Stimulated activated CD4-positive, alpha-beta T cell treated with anti-CD3 and anti-CD28 coated beads, TNF-alpha, amount 100 ng/mL, for 24 hours (primary cell): ENCODE measurements at places on chromosomes 11 and 22.

- no peak for DNase-seq
Observed at GRCh38 chr11:57474803-57475115, 14.4 kb downstream of the RTN4RL2 start.

DNA sequence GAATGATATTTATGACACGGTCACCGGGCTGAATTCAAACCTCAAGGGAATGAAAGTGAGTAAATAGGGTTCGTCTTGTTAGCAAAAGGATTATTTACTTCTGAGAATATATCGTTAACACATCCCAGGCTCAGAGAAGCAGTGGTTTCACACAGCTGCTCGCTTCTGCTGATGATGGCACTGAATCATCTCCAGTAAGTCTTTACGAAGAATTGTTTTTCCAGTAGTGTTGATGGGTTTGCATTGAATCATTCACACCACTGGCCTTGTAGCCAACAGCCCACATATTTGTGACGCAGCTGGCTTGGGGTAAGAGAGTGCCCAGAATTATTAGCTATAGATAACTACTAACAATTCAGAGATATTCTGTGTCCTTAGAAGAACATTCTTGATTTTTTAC is 236.3 kb downstream of the CADM1 start:
- DNase-seq: no peak

- no peak for DNase-seq
Observed at GRCh38 chr22:43820651-43821305, 8.7 kb upstream of the EFCAB6 start.

- DNase-seq: no peak
Observed at GRCh38 chr11:33980897-33981296, 70.6 kb upstream of the CAPRIN1 start.

- DNase-seq: no peak
Observed at GRCh38 chr11:110079726-110080125, 13.5 kb upstream of the ZC3H12C start.

GRCh38 chr22:29748248-29748893 is 18.4 kb downstream of the ZMAT5 start:
- DNase-seq: no peak

GRCh38 chr11:116832350-116833290 is 2.9 kb downstream of the APOC3 start:
- no peak for DNase-seq

DNA sequence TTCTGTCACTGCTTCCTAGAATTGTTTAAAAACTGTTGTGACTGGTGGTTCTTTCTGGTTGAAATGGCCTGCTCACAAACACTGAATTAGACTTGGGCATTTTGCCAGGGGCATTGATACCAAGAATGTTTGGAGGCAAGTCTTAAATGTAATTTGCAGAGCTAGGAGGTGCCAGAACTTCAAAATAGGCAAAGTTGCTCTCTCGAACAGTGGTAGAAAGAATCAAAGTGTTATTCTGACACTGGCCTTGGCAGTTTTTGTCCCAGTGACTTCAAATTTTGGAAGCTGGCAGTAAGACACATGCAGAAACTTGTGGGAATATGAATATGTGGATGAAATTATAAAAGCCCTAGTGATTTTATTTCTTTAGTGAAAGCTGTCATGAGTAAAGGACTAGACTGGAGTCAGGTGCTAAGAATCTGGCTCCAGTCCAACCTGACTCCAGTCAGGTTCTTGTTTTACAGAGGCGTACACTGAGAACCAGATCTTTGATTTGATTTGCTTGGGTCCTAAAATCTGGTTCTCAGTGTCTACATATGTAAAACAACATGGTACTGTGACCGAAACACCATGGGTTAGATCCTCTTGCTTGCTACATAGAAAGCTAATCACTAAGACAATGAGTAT is 20.9 kb downstream of the SVIP start:
- no peak for DNase-seq

DNA sequence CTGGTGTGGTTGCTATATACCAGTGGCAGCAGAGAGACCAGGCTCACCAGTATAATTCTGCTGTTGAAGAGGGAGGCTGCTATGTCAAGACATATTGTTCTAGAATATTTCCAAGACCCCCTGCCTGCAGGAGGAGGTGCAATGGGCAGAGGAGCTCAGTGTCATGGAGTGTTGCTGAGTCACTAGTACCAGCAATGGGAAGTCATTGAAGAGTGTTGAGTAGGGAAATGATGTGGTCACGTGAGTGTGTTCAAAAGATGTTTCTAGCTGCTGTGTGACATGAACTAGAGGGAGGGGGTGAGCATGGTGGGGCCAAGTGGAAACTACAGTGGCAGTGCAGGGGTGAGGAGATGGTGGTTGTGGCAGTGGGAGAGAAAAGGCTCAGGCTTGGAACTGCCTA is 76.3 kb upstream of the BIRC3 start:
- no peak for DNase-seq

GRCh38 chr22:25876871-25877270 is 134.9 kb downstream of the MYO18B start:
- DNase-seq: no peak

DNA sequence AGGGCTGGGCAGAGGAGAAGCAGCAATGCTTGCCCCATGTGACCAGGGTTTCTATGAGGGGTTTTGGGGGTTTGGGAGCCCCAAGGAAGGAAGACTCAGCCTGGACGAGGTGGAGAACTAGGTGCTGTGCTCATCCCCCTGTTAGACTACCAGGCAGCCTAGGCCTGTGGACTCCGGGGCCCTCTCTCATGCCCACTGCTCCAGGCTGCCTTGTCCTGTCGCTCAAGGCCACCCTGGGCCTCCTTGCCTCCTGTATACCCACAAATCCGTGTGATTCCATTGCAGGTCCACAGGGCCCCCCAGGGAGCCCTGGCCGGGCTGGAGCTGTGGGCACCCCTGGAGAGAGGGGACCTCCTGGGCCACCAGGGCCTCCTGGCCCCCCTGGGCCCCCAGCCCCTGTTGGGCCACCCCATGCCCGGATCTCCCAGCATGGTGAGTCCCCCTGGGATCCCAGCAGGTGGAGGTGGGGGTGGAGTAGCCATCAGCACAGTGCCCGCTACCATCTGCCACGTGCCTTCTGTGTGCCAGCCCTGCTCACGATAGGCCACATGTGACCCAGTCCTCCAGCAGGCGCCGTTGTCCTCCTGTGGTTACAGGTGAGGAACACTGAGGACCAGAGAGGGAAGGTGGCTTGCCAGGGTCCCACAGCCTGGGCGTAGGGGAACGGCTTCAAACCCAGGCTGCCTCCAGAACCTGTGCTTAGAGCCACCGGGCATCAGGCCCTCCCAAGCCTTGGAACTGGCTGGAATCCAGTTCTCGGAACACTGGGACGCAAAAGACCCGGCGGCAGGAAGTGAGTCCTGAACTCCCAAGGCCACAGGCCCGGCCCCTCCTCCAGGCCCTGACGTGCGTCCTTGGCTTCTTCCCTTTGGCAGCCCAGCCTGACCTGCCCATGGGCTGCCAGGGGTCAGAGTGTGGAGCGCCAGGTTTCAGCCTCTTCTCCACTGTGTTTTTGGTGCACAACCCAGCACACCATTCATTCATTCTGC is 26.6 kb downstream of the EMID1 start:
- DNase-seq: no peak

GRCh38 chr11:45083544-45084087 is 62.8 kb upstream of the PRDM11 start:
- no peak for DNase-seq

DNA sequence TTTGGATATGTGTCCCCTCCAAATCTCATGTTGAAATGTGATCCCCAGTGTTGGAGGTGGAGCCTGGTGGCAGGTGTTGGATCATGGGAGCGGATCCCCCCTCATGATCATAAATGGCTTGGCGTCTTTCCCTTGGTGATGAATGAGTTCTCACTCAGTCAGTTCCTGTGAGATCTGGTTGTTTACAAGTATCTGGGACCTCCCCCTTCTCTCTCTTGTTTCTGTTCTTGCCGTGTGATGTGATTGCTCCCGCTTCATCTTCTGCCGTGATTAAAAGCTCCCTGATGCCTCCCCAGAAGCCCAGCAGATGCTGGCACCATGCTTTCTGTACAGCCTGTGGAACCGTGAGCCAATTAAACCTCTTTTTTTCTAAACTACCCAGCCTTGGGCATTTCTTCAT is 102.2 kb downstream of the SEZ6L start:
- DNase-seq: no peak

DNA sequence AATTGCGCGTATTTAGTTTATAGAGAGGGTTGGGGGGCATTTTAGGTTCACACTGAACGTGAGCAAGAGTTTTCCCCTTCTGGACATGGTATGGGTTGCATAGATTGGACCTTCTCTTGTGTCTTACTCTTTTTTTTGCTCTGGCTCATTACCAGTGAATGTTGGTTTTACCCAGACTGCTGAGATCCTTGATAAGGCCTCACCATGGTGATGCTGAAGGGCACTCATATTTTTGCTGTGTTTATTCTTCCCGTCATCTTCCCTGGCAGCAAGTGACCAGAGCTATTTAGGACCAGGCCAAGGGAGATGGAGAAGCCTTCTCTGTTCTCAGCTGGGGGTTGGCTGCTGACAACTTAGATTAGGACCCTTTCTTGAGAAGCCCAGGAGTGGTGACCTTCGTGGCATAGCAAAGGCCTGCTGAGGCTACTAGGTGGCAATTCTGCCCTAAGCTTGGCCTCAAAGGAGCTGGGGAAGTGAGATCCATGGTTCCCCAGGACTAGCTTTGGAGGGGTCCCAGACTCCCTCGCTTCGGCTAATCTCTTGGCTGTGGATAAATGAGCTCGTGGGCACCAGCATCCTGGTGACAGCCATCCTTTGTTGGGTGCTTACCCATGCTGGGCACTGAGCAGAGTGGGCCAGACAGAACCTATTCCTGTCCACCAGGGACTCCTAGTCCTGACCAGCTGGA is 47.3 kb downstream of the GRIK4 start:
- DNase-seq: no peak

- no peak for DNase-seq
Observed at GRCh38 chr11:120839846-120840402, 184.0 kb upstream of the TBCEL start.

DNA sequence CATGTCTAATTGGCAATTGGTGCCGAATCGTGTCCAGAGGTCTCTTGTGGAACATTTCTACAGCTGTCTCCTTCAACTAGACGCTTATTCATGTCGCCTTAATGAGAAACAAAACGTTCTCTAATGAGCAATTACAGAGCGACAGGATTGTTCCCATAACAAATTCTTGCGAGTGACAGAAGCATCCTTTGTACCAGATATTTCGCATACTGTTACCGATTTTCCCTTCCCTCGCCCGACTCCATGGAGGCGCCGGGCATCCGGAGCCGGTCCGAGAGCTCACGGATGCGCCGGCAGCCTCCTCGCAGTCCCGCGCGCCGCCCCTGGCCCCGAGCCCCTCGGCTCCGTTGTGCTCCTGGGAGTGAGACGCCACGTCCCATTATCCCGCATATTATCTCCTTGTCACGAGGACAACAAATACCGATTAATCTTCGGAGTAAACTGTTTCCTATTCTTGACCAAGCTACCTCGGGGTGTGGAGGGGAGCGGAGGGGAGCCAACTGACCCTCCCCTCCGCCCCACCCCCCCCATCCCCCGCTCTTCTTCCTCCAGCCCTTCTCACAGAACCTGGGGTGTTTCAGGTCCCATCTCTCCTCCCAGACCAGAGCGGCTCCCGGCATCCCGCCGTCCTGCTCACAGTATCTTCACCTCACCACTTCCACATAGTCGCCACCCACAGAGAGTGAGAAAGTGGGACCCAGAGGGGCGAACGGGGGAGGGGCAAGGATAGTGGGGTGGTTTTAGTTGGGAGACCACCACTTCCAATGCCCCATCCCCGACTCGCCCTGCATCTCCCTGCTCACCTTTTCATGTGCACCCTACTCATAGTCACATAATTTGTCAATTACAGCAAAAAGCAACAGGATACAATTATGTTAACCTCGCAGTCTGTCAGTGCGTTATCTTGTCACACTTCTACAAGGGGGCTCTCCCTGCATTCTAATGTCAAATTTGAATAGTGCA is 11.4 kb downstream of the PAX6 start:
- no peak for DNase-seq

DNA sequence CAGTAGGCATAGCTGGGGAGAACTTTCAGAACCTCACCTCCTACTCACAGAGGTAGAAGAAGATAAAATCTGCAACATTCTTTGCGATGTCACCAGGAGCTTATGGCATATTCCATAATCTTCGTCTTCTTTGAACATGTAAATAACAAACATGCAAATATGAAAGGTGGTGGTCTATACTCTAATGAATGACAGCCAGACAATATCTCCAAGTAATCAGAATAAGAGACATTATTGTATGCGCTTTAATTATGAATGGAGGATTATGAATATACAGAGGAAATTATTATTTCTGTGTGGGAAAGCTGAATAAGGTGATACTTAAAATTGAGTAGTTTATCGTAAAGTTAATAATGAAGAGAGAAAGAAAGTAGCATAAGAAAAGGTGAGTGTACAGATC is at the start of gene OR52B4:
Gene OR52B4 (minus strand): TSS at position 101 of the 400 bp plus-strand sequence. CDS start 91 bp downstream, at position 10.
- DNase-seq: no peak

DNA sequence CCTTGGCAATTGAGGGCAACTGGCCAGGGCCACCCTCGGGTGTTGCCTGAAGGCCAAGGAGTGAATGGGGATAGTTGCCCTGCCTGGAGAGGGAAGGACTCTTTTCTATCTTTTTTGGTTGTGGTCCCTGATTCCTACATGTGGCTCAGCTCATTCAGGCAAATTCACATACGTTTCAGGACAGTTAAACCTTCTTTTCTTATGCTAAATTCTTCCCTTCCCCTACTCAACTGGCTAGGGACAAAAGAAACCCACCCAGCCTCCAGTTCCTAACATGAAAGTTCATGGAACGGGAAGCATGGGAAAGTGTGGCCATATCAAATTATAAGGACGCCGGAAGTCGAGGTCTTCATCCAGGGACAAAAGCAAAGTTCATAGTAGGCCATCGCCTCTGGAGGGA is 26.3 kb upstream of the APLNR start:
- no peak for DNase-seq

DNA sequence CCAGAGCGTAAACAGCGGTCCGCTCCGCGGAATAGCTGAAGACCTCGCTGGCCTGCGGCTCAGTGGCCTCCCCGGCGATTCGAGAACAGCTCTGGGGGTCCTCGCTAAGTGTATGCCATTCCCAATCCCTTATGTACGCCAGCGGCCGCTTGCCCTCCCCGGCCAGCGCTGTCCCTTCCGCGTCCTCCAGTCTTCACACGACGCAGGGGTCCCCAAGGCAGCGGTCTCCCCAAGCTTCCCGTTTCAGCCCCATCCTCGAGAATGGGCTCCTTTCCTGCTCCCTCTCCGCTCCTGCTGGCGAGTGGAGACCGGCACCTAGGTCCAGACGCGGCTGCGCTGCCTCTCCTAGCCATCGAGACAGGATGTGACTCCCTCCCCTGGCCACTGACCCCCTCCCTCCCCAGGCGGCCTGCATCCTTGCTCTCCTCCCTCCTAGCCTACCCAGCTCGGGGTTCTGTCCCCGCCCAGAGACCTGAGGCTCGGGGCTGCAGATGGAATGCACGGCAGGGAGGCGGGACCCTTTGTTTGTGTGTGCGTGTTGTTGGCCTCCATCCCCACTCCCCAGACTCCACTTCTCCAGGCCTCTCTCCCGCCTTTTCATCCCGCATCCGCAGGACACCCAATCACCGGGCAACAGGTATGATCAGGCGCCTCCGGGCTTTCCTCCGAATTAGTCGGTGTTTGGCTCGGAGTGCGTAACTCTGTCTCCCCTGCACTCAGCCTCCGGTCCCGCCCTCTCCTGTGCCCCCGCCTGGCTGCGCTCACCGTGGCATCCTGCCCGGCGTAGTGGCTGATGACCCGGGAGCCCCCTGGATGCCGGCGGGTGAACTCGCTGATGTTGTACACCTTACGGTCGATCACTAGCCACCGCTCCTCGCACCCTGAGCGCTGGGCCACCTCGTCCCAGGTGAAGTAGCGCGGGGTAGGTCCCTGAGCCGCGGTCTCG is 740 bp downstream of the FADS1 start:
- DNase-seq: no peak

GRCh38 chr22:50730941-50731661 is 6.9 kb upstream of the ACR start:
- no peak for DNase-seq
